CD4-positive, alpha-beta T cell treated with Interleukin-17A for 4 hours (primary cell): ENCODE measurements at places on chromosomes 1 and 21.

- DNase-seq = no peak
These were observed 23.7 kb downstream of the KCNJ15 start for GRCh38 chr21:38280454-38280853.

GRCh38 chr1:172466795-172467407 is 23.0 kb upstream of the PIGC start:
- DNase-seq = no peak

- DNase-seq = no peak
These were observed 732.4 kb downstream of the MATN1 start for GRCh38 chr1:29991025-29991424.

DNA sequence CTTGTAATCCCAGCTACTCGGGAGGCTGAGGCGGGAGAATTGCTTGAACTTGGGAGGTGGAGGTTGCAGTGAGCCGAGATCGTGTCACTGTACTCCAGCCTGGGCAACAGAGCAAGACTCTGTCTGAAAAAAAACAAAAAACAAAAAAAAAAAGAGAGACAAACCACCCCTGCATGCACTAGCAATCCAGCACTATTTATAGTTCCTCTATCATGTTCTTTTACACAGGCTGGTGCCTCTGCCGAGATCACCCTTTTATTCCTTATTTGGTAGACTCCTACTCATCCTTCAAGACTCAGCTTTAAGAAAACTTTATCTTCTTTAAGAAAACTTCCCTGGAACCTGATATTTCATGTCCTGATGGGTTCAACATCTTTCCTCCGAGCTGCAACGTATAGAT is 10.8 kb downstream of the FMO5 start:
- DNase-seq = no peak

- DNase-seq = no peak
These were observed 396.1 kb downstream of the HHAT start for GRCh38 chr1:210724768-210725167.

DNA sequence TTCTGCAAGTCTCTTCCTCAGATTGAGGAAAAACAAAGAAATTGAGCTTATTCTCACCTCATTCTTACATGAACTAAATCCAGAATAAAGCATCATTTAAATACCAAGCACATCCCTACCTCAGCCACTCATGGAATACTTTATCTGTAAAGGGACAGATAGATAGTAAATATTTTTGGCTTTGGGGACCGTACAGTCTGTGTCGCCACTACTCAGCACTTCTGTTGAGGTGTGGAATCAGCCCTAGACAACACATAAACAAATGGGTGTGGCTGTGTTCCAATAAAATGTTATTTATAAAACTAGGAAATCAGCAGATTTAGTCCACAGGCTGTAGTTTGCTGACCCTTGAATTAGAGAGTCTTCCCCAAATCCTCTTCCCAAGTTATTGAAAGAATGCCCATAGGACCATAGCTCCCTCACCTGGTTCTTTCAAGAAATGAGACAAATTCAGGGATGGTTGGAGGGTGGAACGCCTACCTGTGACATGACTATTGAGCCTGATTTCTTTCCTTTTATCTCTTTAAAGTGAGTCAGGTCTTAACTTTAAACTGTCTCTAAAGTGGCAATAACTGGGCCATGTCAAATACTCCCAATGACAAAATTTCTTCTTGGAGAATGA is 878.5 kb downstream of the USP25 start:
- DNase-seq = no peak

DNA sequence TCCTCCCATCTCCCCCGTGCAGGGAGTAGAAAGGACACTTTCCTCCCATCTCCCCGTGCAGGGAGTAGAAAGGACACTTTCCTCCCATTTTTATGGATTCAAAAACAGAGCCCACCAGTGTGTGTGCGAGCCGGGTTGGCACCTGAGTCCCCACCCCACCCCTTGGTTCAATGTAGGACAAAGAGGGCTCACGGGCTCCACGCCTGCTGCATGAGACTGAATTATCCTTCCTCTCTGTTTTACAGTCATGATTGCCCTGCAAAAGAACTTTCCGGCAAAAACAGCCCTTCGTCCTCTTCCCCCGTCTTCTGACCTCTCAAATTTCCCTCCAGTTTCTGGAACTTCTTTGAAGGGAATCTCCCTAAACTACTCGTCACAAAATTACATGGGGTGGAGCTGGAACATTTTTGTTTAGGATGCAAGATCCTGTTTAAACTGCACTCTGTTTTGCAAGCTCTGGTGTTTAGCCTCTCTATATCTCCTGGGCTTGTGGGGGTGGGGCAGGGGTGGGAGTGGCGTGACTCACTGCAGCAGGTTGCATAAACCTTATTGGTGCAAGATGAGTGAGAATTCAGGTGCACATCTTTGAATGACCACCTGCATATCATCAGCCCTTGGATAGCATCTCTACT is 99.8 kb downstream of the PSMG1 start:
- no peak for DNase-seq
